ENCODE measurements at places on chromosomes 4 and X.

DNA sequence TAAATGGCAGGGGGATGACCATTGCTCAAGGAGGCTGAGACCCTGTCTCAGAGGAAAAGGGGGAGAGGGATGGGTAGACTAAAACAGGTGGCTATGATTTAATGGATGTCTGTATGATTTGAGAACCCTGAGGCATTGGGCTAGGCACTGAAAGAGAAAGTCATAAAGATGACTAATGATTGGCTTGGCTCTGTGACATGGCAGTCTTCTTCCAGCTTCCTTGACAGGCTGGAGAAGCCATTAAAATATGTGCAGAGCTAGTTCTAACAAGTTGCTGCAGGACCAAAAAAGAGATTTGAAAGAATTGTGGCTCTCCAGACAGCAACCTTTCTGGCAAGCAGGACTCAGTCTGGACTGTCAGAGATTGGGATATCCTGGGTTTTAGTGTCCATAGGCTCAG is 53.6 kb downstream of the AMER1 start:
- no peak for DNase-seq

- no peak for DNase-seq
Measured at GRCh38 chrX:136626891-136627290, 21.1 kb upstream of the CD40LG start.

- DNase-seq = no peak
Measured at GRCh38 chrX:52078131-52078530, 9.1 kb upstream of the MAGED4B start.

DNA sequence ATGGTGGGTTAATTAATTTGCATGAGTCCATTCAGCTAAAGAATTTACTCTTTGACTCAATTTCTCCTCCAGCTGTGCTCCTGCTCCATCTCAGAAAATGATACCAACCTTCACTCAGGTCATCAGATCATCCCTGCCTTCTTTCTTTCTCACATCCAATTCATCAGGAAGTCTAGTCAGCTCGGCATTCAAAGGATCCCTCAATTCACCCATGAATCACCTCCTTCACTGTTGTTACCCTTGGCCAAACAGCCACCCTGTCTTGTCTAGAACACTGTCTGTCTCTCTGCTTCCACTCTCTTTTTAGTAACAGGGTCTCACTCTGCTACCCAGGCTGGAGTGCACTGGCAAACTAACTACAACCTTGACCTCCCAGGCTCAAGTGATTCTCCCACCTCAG is 337.4 kb upstream of the SFRP2 start:
- DNase-seq = no peak

DNA sequence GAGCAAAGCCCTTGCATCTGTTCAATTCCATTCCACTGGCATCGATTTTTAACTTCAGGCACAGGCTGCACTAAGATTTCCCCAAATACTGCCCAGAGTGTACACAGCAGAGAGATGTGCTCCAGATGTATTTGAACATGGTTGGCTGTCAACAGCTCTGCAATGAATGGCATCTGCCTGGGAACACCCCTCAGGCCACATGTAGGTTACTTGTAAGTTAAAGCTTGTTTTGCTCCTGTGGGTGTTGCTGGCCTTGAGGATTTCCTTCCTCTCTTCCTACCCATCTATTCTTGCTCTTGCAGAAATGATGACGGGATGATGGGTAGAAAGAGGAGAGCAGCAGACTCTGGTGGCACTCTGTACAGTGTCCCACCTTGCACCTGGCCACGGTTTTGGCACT is 69.3 kb upstream of the HELT start:
- DNase-seq = no peak

- no peak for DNase-seq
Measured at GRCh38 chrX:133859336-133859735, 126.1 kb downstream of the GPC3 start.

DNA sequence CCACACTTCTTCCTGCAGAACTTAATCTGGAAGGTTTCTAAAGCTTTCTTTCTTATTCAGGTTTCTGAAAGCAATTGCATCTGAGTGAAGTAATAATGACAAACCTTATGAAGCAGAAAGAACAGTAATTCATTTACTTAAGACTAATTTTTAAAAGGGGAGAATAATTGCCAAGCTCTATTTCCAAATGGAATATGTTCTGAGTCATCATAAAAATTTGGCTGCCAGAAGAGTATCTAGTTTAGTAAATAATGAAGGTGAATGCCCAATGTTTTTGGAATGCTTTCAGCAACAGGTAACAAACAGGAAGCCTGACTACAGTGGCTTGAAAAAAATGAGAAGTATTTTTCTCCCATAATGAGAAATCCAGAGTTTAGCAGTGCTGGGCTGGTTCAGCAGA is 227.3 kb upstream of the TET2 start:
- no peak for DNase-seq

DNA sequence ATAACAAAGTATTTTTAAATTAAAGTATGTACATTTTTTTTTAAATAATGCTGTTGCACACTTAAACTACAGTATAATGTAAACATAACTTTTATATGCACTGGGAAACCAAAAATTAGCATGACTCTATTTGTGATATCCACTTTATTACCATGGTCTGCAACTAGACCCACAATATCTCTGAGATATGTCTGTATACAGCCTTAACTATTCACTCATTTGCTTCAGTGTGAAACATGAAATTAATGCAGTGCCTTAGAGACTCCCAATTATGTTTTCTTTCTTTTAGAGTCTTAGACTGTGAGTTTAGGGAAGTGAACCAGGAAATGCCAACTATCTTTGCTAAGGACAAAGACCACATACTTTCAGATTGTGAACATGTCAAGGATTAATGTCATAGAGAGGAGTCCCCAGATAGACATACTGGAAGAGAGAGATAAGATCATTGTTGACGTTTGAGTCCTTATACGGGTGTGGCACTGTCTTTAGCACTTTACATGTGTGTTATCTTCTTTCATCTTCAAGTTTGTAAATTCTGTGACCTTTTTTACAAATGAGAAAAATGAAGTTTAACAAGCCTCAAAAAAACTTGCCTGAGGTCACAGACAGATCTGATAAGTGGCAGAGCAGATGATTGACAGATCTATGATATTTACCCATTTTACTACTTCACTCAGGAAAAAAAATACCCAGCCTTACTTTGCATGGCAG is 23.2 kb downstream of the CXorf58 start:
- no peak for DNase-seq

GRCh38 chrX:78199851-78200250 is 60.4 kb upstream of the TAF9B start:
- DNase-seq = peak; percentile 12

DNA sequence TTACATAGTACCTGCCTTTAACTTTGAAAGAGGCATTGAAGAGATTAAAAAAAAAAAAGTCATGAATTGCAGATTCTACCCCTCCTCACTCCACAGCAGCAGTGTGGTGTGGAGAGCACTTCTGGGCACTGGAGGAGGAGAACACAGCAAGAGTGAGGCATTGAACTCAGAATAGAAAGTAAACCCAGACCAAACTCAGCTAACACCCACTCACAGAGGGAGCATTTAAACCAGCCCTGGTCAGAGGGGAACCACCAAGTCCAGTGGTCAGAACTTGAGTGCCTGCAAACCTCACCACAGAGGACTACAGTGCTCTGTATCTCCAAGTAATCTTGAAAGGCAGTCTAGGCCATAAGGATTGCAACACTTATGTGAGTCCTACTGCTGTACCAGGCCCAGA is 15.6 kb upstream of the UGT2A1 start:
- no peak for DNase-seq

DNA sequence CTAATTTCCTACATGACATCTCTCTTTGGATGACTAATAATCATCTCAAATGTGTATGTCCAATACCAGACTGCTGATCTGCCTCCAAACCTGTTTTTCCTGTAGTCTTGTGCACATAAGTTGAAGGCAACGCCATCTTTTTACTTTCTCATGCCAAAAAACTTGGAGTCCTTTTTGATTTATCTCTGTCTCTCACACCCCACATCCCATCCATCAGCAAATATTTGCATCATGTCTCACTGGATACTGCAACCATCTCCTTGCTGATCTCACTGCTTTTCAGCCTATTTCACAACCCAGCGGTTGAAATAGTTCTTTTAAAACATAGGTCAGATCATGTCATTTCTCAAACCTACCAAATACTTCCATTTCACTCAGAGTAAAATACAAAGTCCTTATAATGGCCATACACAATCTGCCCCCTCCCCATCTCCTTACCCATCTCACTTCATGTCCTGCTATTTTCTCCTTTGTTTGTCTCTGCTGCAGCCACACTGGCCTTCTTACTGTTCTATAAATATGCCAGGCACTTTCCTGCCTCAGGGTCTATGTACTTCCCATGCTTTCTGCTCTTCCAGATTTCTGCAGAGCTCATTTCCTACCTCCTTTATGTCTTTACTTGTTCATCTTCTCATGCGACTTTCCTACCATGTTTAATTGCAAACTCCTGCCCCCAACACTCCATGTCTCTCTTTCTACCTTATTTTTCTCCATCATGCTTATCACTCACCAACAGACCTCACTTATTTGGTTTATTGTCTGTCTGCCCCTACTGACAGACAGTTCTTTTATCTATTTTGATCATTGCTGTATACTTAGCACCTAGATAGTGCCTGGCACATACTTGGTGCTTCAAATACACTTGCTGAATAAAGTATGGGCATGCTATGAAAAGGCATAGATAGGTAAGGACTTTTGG is 98.8 kb downstream of the ANXA3 start:
- no peak for DNase-seq

DNA sequence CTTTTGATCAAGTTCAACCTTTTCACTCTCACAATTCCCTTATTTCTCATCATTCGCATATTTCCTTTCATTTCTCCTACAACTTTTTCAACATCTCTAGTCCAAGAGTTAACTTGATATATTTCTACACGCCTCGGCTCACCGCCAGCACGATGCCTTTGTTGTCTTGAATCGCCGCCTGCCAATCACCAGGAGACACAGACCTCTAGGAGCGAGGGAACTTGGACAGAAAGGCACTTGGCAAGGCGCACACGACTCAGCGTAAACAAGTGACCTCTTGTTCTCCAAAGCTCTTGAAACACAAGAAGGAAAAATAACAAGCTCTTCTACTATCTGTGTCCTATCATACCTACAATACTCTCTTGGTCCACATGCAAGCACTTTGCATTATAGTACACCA is 27.1 kb upstream of the RBMX start:
- DNase-seq = no peak

GRCh38 chr4:3857269-3857926 is 91.2 kb downstream of the ADRA2C start:
- DNase-seq = no peak

GRCh38 chr4:105022811-105023667 is 123.6 kb upstream of the TET2 start:
- no peak for DNase-seq

DNA sequence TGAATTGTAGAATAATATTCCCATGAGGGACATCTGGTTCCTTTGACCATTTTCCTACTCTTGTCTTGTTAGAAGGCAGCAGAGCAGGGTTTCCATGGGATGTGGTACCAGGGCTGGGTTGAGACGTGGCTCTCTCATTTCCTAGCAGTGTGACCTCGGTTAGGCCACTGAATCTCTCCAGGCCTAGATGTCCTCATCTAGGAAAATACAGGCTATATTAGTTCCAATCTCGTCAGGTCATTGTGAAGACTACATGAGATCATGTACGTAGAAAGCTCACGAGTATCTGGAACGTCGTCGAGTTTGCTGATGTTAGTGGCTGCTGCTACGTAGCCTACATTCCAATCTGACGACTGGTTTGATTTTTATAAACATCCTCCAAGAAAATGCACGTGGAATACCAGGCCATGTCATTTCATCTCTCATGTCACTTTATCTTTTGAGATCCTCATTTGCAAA is 278.2 kb upstream of the GATB start:
- no peak for DNase-seq

Measured in SK-N-DZ (cell line).